ENCODE measurements at places on chromosomes 1 and 21. TPM values are rescaled to one million over a fixed set of nuclear protein-coding genes. Genes with fewer than 3 reads are reported as not detected.

GRCh38 chr1:212213784-212214183, 71.4 kb upstream of the PPP2R5A start:
- no peak for DNase-seq

DNA sequence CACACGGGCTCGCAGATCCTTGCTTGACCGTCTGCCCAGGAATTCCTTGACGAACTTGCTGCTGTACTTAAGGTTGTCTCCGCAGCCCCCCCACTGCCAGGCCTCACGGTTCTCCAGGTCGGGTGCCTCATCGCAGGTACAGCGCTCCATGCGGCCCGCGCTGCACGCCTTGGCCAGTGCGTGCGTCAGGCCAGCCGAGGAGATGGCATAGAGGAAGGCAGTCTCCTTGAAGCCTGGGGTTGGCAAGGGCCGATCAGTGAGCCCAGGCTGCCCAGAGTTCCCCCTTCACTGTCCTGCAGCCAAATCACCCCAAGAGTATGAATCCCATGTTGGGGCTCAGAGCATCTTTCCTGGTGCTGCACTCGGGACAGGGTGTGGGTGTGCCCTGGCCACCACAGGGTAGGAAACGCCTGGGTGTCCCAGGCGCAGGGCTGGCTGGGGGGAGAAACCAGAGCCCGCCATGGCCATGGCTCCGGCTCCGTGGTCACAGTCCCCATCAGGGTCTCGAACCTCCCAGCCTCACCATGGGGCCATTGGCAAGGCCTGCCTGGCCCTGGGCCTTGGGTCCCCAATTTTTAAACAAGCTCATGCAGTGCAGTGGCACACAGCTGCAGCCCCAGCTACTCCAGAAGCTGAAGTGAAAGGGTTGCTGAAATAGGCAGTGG, 23.4 kb downstream of the WNT9A start:
- DNase-seq, result no peak

DNA sequence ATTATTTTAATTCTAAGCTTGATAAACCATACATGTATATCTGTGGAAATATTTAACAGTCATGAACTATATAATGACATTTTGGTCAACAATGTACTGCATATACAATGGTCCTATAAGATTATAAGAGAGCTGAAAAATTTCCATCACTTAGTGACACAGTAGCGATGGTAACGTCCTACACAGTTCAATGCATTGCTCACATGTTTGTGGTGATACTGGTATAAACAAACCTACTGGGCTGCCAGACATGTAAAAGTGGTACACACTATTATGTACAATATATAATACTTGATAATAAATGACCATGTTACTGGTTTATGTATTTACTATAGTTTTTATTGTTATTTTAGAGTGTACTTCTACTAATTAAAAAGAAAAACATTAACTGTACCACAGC, 841.9 kb downstream of the LTN1 start:
- no peak for DNase-seq

DNA sequence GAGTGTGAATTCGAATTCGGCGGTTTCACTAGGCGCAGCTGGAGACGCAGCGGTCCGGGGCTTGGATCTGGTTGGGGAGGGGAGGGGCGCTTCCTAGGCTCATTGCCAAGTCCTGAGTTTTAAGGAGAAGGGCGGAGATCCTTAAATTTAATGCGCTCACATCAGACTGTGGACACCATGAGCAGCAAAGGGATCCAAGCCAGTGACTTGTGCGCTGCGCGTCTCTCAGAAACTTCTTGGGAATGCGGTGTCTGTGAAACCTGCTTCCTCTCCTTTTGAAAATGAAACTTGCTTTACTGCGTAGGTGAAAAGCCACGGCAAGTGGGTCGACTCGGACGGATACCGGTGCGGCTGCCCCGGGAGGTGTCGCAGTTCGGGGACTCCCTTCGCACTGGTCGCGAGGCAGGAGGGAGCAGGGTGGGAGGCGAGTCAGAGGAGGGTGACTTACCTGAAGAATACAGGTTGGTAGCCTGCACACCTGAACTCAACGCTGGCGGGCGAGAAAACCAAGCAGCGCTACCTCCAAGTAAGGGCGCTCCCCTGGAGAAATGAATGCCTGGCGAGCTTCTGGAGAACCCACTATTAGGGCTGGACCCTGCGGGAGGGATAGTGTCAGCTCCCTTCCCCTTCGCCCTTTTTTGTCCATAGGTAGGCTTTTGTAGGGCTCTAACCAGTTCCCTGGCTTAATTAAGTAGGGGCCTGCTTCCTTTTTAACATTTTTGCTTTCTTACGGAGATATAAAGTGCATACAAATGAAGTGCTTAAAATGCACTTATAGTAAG, 992 bp downstream of the TENT5C start:
- no peak for DNase-seq

GRCh38 chr1:203396595-203397194, 45.8 kb upstream of the FMOD start:
- DNase-seq, result no peak

GRCh38 chr1:42348498-42348897, 13.5 kb upstream of the FOXJ3 start:
- DNase-seq, result no peak

- DNase-seq, result no peak
These were observed 315.4 kb downstream of the LMO4 start for GRCh38 chr1:87644033-87644578.

DNA sequence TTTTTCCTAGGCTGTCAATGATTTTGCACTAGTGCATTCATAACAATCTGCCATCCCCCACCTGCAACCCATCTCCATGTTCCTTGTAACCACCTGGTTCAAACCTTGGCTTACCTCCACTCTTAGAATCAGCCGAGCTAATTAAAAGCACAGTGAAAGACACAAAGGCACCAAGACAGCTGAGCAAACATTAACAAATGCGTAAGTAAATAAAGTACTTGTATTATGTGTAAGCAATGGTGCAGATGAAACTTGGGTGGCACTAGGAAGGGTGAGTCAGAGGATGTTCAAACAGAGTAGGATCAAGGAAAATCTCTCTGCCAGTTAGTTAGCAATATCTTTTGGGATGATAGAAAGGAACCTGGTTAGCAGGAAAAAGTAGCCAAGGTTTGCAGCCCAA, 5.1 kb upstream of the FOXJ3 start:
- no peak for DNase-seq

DNA sequence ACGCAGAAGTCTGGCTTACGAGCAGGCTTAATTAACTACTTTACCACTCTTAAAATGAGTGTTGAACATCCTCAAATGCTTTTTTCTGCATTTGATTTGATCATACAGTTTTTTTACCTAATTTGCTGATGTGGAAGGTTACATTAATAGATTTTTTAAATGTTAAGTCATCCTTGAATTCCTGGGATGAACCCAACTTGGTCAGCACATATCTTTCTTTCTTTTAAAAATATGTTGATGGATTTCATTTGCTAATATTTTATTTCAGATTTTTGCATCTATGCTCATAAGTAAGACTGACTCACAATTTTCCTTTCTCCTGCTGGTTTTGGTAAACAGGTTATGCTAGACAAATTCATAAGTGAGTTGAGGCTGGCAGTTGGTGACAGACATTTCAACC, 82.9 kb downstream of the LHX4 start:
- DNase-seq, result no peak

POGZ gene
- total RNA-seq, result 126 TPM

ZYG11A gene
- total RNA-seq, result 0.31 TPM

UBXN10 gene
- 1.6 TPM for total RNA-seq
